ENCODE measurements at places on chromosomes 6 and 20.

DNA sequence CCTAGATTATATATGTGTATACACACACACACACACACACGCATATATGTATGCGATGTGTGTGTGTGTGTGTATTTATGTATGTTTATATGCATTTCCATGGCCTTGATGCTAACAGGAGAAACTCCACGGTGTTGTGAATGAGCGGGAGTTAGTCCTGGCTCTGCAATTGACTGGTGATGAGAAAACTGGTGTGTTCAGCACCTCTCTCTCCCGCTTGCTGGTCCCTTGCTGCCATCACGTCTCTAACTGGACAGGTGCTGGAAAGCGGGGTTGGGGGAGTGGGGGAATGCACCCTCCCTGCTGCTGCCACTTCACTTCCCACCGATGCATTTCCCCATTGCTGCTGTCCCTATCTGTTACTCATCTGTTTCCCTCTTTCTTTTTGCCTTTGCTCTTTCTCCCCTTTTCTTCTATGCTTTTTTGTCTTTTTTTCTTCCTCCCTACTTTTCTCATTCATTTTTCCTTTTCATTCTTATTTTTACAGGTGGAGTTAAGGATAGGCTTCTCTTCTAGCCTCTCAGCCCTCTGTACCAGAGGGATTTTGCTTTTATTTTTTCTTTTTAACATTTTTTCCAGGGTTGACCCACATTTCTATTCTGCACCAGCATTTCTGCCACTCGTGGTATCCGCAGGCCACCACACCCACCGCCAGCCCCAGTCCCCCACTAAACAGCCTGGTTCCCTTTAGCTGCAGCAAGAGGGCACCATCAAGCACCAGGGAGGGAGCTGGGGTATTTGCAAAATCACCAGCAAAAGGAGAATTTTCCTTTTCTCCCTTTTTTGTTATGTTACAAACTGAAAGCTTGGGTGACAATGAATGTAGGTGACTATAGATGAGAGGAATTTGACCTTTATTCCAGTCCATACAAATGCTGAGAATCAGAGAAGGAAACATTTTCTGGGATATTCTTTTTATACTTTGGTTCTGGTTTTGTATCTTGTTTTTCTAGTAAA lies 115.6 kb downstream of the TCP11 start:
- no peak for DNase-seq

DNA sequence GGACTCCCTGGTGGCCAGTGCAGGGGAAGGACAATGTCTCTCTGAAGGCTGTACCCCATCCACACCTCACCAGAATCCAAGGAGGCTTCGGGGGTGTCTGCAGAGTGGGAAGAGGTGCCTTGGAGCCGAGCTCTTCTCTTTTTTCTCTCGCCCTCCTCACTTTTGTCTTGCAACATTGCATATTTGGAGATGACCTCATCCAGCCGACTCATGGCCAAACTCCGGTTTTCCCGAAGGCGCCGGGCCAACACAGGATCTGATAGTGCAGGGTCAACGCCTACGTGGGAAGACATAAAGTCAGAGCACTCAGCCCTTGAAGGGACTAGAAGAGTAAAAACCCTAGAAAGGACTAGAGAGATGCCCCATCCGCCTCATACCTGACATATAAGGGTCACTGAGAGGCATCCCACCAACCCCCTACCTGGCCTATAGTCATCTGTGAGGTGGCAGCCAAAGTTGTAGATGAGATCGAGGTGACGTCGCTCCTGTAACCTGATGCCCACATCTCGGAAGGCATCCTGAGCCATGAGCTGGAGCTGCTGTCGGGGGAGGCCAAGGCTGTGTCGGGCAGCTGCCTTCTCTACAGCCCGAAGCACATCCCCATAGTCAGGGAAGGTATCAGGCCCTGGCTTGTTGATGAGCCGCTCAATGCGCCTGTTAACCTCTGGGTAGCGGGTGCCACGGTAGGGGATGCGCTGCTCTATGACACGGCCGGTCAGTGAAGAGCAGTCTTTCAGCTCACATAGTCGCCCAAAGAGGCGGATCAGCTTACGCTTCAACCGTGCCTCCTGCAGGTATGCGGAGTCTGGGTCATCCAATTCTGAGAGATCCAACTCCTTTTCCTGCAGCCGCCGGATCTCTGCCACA lies 3.0 kb upstream of the ZBTB22 start:
- no peak for DNase-seq

DNA sequence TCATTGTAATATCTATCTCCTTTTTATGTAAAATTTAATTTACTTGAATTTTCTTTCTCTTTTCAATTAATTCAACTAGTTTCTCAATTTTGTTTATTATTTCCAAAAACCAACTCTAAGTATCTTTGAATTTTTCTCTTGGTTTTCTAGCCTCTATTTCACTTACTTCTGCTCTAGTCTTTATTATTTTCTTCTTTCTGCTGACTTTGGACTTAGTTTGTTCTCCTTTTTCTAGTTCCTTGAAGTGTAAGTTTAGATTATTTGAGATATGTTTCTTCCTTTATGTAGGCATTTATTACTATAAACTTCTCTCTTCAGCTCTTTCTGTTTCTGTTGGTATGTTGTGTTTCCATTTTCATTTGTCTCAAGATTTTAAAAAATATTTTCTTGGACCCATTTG lies 70.8 kb downstream of the TNFAIP3 start:
- DNase-seq = no peak

- no peak for DNase-seq
Observed at GRCh38 chr6:20058121-20058905, 154.0 kb downstream of the MBOAT1 start.

- DNase-seq = no peak
Observed at GRCh38 chr6:113405326-113406047, 451.7 kb upstream of the MARCKS start.

DNA sequence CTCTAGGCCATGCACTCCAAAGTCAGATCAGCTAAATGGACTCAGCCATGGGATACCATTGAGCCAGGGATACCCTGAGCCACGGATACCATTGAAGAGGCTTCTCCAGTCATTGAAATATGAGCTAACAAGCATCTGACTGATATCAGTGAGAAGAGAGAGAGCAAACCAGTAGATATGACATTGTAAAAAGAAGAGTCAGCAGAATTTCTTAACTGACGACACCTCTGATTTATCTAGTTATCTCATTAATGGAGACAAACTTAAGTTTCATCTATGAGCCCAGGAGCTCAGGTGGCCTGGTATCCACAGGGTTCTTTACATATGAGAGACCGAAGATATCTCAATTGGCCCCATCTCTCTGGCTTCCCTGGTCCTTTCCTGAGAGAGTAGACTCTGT lies 140.6 kb downstream of the TBC1D7 start:
- no peak for DNase-seq

GRCh38 chr6:155710704-155711103 lies 255.1 kb upstream of the NOX3 start:
- DNase-seq = no peak

GRCh38 chr6:26033941-26034354 lies 53.3 kb upstream of the HFE start:
- DNase-seq = no peak

GRCh38 chr20:8267009-8267408 lies 134.9 kb downstream of the PLCB1 start:
- no peak for DNase-seq

DNA sequence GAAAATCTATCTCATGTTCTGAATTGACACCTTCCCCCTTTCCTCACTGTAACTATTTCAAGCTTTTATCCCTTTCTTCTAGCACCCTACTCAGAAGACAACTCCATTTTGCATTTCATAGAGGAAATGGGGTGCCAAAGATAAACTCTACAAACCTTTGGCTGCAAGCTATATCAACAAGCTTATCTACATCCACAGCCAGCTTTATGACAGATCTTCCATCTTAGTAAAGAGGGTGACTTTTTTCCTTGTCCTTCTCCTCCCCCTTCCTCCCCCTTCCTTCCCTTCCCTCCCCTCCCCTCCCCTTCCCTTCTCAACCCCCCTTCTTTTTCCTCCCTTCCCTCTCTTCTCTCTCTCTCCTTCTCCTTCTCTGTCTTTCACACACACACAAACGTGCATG lies 58.0 kb upstream of the OLIG3 start:
- DNase-seq = no peak

DNA sequence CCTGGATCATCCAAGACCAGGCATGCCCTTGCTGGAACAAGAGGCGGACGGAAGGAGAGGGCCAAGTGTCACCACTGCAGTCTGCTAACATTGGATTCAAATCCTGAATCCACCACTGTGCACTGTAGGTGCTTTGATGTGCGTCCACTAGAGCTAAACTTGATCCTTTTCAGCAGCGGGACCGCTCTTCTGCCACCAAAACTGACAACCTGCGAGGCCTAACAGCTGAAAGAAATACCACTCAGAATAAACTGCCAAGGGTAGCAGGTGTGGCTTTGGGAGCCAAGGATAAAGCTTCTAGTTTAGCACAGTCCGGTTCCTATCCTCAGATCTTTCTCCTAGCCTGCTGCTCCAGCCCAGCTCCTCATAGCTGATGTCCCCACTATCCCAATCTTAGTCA lies 108.0 kb downstream of the ATXN1 start:
- DNase-seq = no peak

- DNase-seq = no peak
Observed at GRCh38 chr6:160004419-160005175, 35.7 kb downstream of the IGF2R start.

DNA sequence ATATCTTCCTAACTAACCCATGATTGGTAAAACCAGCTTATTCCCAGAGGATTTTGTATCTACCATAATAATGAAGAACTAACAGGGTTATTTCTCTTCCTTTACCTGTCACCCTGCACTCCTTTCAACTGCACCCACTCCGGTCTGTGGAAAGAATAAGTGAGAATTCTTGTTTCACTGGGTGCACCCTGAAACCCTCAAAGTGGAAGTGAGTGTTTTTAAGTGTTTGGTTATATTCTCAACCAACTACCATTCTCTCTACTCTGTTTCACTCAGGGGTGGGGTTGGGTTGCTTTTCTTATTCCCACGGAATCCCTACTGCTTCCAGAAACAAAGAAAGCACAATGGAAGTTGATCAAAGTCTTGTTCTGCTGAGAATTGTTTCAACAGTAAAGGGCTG lies 42.6 kb upstream of the KHDRBS2 start:
- DNase-seq = no peak

GRCh38 chr20:53801609-53802370 lies 208.2 kb upstream of the ZNF217 start:
- no peak for DNase-seq

GRCh38 chr20:3158968-3159431 lies 665 bp downstream of the FASTKD5 start:
- DNase-seq = no peak

DNA sequence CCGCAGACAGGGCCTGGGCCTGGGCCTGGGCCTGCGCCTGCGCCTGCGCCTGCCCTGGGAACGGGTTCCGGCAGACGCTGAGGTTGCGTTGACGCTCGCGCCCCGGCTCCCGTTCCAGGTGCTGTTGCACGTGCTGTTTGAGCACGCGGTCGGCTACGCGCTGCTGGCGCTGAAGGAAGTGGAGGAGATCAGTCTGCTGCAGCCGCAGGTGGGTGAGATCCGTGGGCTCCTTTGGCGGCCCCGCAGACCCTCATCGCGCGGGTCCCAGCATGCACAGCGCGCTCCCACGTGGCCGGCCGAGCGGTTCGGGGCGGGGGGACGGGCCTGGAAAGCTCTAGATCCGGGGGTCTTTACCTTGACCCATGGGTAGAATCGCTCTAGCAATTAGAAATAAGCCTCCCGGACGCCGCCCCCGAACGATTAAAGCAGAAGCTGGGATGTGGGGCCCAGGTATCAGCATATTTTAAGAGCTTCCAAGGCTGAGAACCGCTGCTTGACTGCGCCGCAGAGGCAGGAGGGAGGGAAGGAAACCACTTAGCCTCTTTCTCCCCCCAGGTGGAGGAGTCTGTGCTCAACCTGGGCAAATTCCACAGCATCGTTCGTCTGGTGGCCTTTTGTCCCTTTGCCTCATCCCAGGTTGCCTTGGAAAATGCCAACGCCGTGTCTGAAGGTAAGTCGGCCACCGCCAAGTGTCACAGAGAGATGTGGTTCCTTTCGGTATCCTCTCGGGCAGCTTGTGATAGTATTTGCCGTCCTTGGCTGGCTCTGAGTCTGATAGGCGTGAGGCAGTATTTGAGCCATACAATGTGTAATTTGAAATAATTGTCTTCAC lies 508 bp downstream of the NOP56 start:
- no peak for DNase-seq

- DNase-seq = no peak
Observed at GRCh38 chr6:82263916-82264315, 16.4 kb upstream of the IBTK start.

DNA sequence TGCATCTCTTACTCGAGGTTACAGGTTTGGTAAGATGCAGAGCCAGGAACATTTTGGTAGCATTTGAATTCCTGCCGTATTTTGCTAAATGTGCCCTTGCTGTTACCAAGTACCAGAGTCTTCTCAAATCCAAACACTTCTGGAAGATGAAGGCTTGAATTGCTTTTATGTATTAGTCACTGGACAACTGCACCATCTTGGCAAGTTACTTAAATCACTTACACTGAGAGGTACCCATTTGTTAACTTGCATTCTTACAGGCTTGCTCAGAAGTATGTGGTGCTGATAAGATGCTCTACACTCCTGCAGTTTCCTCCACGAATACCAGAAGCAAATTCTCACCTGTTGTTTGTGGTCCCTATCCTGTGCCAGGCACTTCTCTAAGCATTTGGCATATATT lies 12.7 kb downstream of the IL22RA2 start:
- no peak for DNase-seq

DNA sequence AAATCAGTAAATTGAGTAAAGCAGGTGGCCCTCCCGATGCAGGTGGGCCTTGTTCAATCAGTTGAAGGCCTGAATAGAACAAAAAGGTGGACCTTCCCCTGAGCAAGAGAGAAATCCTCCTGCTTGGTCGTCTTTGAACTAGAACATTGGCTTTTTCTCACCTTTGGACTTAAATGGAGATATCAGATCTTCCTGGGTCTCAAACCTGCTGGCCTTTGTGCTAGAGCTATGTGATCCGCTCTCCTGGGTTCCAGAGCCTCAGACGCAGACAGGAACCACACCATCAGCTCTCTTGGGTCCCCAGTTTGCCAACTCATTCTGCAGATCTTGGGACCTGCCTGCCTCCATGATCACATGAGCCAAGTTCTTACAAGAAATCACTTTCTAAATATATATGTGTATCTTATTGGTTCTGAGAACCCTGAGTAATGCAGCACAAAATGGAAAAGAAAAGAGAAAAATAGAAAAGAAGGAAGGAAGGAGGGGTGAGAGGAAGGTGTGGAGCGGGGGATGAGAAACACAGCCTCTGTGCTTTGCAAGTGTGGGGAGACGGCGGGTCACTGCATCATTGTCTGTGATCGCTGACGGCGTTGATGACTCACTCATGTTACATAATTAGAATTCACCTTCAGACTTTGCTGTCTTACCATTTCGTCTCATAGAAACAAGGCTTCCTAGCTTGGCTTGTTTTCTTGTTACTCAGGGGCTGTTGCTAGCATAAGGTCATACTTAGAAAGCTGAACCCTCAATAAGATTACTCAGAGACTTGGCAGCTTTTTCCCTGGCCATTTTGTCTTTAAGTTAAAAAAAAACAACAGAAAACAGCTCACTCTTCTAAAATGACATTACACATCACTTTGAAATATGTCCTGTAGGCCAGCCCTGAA lies 85.7 kb upstream of the NEDD9 start:
- DNase-seq = peak; percentile 52

- DNase-seq = no peak
Observed at GRCh38 chr6:44603044-44603686, 215.7 kb downstream of the CDC5L start.

GRCh38 chr6:56620229-56620868 lies 22.3 kb downstream of the DST start:
- no peak for DNase-seq

GRCh38 chr6:100376103-100376502 lies 88.6 kb downstream of the SIM1 start:
- no peak for DNase-seq

Data from activated CD4-positive, alpha-beta T cell treated with anti-CD3 and anti-CD28 coated beads for 24 hours (primary cell).